Stimulated activated CD8-positive, alpha-beta memory T cell treated with anti-CD3 and anti-CD28 coated beads, Interleukin-4, amount 100 ng/mL, for 4 hours (primary cell): ENCODE measurements at places on chromosomes 13 and 19.

- no peak for DNase-seq
Observed at GRCh38 chr19:55113570-55114039, 3.8 kb downstream of the PPP1R12C start.

DNA sequence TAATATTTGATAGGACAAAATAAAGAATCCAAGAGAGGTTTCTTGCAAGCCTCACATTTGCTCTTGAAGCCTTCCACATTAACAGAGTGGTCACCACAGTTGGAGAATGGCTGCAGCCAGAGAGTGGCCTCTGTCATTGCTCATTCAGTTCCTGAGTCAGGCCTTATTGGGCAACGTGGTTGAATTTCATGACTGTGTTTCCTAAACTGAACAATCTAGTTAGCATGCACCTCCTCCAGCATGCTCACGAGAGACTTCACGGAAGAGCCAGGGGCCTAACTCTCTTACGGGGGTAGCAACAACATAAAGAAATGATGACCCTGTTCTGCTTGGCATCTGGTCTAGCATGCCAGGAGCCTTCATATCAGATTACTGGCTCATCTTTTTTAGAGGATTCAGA is 9.6 kb upstream of the UBL3 start:
- no peak for DNase-seq

DNA sequence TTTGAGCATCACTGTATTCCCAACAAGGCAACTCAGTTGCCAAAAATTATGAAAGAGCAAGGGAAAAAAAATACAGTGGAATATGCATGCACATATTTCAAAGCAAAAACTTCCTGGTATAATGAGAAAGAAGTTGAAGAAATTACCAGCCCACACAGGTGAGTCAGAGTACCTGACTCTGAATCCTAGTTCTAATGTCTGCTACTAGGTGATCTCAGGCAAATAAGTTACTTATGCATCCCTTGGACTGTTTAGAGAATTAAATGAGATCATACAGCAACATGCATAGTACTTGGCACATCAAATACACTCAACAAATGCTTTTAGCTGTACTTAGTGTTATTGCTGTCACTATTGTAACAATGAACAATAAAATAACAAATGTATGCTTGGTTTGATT is 144.9 kb downstream of the MIPEP start:
- no peak for DNase-seq

DNA sequence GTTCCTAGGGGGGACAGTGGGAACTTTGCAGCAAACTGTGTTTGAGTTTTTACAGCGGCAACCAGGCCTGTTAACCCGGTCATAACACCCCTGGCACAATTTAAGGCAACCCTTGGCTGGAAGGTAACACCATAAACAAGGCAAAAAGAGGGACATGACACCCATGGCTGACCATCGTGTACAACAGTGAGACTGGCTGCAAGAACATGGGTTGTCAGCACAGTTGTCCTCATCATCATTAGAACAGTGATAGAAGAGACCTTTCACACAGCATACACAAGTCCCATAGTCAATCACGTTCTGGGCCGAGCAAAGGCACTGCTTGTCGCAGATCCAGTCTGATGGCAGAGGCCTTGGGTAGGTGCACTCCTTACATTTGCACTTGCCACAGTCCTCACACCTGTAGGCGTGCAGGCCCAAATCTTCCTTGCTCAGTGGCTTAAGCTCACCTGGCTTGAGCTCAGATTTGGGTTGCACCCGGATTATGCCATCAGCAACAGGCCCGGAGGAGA is 4.1 kb downstream of the SPRY2 start:
- DNase-seq = no peak
